CD4-positive, CD25-positive, alpha-beta regulatory T cell (primary cell): ENCODE measurements at places on chromosomes 5 and 9. TPM values are rescaled to one million over a fixed set of nuclear protein-coding genes. Genes with fewer than 3 reads are reported as not detected.
A peak's percentile ranks its signal among the peaks of the same experiment; 100 is the strongest.

ZNF189 gene
- total RNA-seq, result 8.1 TPM

KCNMB1 gene
- 0.25 TPM for total RNA-seq

DNA sequence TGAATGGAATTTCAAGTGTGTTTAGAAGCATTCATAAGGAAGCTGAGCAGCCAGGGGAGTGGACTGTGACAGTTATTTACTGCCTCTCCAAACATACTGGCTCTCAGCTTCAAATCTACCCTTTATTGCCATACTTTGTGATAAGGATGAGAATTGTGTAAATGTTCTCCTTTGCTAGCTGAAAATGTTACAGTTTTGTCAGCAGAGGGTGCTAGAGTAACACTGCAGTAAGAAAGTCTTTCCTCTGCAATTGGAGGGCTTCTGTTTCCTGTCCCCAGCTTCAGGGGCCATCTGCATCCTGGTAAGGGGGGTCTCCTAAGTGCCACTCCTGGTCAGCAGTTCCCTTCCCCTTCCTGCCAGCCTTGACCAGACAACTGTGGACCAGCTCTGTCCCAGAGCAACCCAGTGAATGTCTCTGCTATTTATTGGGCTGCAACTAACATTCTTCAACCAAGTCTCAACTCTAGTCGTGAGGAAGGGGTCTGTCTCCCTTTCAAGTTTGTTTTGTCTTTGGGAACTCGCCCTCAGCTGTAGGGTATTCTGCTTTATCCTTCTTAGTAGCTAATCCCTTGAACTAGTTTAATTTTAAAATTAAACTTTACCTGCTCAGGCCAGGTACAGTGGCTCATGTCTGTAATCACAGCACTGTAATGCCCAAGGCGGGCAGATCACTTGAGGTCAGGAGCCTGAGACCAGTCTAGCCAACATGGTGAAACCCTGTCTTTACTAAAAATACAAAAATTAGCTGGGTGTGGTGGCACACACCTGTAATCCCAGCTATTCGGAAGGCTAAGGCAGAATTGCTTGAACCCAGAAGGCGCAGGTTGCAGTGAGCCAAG, 45.3 kb downstream of the RAPGEF6 start:
- no peak for DNase-seq

DNA sequence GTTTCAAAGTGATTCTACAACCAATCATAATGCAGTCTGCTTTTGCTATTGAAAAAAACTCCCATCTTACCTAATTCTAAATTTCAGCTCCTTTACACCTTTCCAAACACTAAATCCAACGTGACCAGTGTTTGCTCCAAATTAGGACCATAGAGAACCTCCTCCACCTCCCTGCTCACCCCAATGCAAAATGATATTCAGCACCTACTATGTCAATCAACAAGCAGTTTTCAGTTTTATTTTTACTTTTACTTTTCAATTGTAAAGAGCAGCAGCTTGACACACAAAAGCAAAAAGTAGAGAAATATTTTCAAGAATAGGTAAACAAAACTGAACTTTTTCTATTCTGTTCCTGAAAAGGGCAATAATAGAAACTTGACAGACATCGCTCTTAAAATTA, 3.4 kb downstream of the FAM13B start:
- DNase-seq, result no peak

GRCh38 chr9:96502539-96503373, 52.8 kb downstream of the HABP4 start:
- DNase-seq, result no peak

DNA sequence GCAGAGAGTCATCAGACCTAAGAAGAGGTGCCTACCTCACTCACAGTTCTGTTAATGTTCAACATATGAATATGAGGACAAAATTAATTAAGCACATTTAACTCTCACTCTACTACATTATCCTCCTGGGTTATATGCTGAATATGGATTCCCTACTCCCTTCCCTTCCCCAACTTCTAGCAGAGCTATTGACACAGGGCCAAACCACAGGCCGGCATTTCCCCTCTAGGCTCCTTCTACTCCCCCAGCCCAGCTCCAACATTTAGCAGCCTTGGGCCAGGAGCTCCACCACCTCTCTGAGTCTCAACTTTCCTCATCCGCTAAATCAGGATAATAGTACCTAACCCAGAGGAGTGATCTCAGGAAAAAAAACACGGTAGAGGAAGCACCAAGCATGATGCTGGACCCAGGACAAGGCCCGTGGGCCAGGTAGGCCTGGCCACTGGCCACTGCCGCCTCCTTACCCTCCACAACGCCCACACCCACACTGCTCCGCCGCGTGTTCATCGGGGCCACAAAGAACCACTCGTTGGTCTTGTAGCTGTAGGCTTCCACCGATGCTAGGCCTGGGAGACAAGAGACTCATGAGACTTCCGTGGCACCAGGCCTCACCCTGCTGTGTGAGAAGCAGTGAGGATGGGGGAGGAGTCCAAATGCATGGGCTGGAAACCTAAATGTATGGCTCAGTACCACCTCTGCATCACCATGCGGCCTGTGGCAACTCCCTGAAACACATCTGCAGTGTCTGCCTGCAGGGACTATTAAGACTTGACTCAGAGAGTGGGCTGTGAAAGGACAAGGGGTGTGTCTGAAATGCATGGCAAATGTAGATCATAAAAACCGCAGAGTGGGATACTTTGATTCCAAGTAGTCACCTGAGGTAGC, 98.8 kb downstream of the KLHL3 start:
- no peak for DNase-seq

DNA sequence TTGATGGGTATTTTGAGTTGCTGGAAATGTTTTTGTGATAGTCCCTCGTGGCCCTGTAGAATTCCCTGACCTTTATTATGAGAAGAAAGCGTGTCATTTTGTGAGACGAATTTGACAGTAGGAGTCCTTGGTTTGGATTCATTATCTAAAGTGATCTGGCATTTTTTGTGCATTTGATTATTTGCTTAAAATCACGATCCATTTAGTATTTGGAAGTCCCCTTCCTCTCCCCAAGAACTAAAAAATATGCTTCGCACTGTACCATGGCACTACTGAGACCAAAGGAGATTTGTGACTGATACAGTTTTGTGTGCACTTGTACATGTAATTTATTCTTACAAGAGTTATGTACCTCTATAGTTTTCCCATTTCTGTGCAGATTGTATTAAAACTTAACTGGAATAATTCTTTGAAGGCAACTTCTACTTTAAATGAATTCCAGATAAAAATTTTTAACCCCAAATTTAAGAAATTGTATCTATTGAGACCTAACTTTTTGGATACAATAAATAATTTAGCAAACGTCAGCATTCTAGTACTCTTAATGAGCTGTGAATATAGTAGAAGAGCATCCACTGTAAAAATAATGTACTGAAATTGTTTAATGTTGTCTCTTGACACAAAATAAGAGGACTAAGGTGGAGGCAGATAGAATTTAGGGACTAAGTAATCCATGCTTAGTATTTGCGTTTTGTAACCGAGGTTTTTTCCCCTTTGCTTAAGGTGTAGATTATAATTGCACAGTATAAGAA, 2.1 kb downstream of the MAP3K1 start:
- DNase-seq, result no peak

- peak; percentile 29 for DNase-seq
Measured at GRCh38 chr9:70392189-70392588, 22.3 kb downstream of the KLF9 start.

GRCh38 chr9:26462213-26462612, 430.4 kb downstream of the CAAP1 start:
- no peak for DNase-seq

DNA sequence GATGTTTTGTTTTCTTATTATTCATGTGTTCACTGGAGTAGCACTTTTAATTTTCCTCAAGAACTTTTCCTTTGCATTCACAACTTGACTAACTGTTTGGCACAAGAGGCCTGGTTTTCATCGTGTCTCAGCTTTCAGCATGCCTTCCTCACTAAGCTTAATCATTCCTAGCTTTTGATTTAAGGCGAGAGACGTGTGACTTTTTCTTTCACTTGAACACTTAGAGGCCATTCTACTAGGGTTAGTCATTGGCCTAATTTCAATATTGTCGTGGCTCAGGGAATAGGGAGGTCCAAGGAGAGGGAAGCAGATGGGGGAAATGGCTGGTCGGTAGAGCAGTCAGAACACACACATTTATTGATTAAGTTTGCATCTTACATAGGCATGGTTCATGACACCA, 94.0 kb downstream of the ZNF462 start:
- no peak for DNase-seq

DNA sequence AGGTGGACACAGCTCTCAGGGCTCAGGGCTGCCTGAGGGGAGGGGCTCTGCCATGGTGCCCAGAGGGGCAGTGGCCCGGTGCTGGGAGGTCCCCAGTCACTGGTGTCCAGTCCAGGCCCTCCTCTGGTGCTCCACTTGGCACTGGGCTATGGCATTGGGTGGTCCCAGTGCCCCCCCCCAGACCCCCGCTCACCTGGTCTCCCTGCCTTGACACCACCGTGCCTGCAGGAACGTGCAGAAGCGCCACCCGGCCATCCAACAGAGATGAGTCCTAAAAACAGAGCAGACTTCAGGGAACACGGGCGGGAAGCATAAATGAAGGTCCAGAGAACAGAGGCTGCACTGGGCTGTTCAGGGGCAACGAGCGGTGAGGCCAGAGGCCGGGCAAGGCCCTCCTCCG, 42.3 kb upstream of the NSMF start:
- no peak for DNase-seq
